Testis (tissue), 5 donors: ENCODE measurements at places on chromosomes 2 and 18. TPM values are rescaled to one million over a fixed set of nuclear protein-coding genes. Genes with fewer than 3 reads are reported as not detected.

EPB41L3 gene
- 274 TPM for total RNA-seq

FOXI3 gene
- total RNA-seq = 2.3 TPM

VWA3B gene
- total RNA-seq = 27.0 TPM

NEMP2 gene
- 8.1 TPM for total RNA-seq

ALK gene
- total RNA-seq = 3.8 TPM

SERPINB11 gene
- 2.0 TPM for total RNA-seq

SPDYA gene
- 28.7 TPM for total RNA-seq

TFCP2L1 gene
- 5.1 TPM for total RNA-seq

IL36G gene
- not detected for total RNA-seq

RTKN gene
- 12.8 TPM for total RNA-seq

FIGN gene
- 3.6 TPM for total RNA-seq

CAVIN2 gene
- total RNA-seq = 4.1 TPM

SCYGR5 gene
- total RNA-seq = not detected

GRCh38 chr2:167653131-167653530, 594.3 kb downstream of the STK39 start:
- H3K4me1 ChIP-seq = no peaks in the 10 kb centered on the region
- H3K4me3 ChIP-seq = no peak overlapping the region
- H3K27ac ChIP-seq = no peak overlapping the region
- no peak for DNase-seq
- no peaks in the 10 kb centered on the region for H3K36me3 ChIP-seq
- no peaks in the 10 kb centered on the region for H3K27me3 ChIP-seq

DNA sequence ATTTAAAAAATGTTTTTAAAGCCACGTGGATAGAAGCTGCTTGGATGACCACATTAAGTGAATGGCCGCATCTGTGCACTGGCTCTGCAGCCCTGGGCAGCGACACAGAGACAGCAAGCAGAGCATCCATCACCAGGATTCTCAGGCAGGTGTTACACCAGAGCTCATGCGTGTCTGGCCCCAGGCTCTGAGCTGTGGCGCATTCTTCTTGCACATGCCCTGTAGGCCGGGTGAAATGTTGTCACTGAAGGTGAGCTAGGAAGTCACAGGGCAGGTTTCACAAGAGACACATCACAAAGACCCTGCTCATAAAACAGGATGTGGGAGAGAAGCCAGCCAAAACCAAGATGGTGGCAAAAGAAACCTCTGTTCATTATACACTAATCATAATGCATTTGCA, 8.4 kb upstream of the PXDN start:
- no peaks in the 10 kb centered on the region for H3K27me3 ChIP-seq
- no peaks in the 10 kb centered on the region for H3K36me3 ChIP-seq
- H3K27ac ChIP-seq = no peak overlapping the region
- DNase-seq = peak; percentile 8
- no peak overlapping the region for H3K4me3 ChIP-seq

GRCh38 chr2:173891315-173892037, 73.7 kb downstream of the SP3 start:
- no peaks in the 10 kb centered on the region for H3K36me3 ChIP-seq
- H3K27me3 ChIP-seq = no peaks in the 10 kb centered on the region
- no peak overlapping the region for H3K4me3 ChIP-seq
- no peaks in the 10 kb centered on the region for H3K4me1 ChIP-seq

- no peaks in the 10 kb centered on the region for H3K27me3 ChIP-seq
- no peak for DNase-seq
- H3K27ac ChIP-seq = no peak overlapping the region
- no peaks in the 10 kb centered on the region for H3K36me3 ChIP-seq
Observed at GRCh38 chr18:5759194-5759593, 136.1 kb downstream of the TMEM200C start.

DNA sequence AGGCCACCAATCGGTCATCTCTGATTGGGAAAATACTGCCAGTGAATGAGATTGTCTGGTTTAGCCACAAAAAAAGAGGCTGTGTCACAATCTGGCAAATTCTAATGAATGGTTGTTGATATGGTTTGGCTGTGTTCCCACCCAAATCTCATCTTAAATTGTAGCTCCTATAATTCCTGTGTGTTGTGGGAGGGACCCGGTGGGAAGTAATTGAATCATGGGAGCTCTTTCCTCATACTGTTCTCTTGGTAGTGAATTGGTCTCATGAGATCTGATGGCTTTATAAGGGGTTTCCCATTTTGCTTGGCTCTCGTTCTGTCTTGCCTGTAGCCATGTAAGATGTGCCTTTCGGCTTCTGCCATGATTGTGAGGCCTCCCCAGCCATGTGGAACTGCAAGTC, 838.3 kb downstream of the SLC4A3 start:
- H3K27me3 ChIP-seq = no peaks in the 10 kb centered on the region
- H3K4me1 ChIP-seq = peaks cover 8% of the 10 kb centered on the region
- no peaks in the 10 kb centered on the region for H3K36me3 ChIP-seq
- no peak overlapping the region for H3K4me3 ChIP-seq
- DNase-seq = no peak
- H3K27ac ChIP-seq = no peak overlapping the region

- no peaks in the 10 kb centered on the region for H3K4me1 ChIP-seq
- H3K36me3 ChIP-seq = no peaks in the 10 kb centered on the region
- no peak overlapping the region for H3K4me3 ChIP-seq
- no peak for DNase-seq
- no peak overlapping the region for H3K27ac ChIP-seq
Observed at GRCh38 chr2:53896864-53897263, 37.1 kb upstream of the GPR75 start.

DNA sequence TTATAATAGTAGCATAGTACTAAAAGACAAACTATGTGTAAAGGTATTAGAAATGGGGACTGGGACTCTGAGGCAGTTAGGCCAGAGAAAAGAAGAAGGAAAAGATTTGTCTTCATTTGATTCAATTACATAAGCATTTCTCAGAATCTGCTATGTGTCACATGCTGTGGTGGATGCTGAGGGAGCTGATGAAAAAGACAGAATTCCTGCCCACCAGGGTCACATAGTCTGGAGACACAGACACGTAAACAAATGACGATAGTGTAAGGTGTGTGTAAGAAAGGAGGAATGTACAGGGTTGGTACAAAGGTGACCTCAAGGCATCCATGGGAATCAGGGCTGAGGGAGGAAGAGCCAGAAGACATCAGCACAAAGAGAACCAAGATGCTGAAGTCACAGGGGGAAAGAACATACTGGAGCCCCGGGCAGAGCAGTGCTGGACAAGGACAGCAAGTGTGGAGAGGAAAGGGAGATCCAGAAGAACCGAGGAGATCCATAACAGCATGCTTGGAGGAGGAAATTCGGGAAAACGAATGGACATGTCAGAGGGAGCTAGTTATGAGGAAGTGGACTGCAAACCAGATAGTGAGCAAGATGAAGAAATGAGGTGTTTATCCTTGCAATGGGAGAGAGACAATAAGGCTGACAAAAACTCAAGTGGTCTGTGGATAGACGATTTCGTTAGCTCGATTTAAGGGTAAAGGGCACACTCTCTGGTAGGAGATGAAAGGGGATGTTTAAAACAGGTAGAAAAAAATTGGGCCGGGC, 1.2 kb upstream of the MAPRE3 start:
- H3K27ac ChIP-seq = no peak overlapping the region
- no peaks in the 10 kb centered on the region for H3K27me3 ChIP-seq
- H3K36me3 ChIP-seq = no peaks in the 10 kb centered on the region
- no peaks in the 10 kb centered on the region for H3K4me1 ChIP-seq

- H3K4me3 ChIP-seq = peak overlapping the region; percentile 56
- peaks cover 8% of the 10 kb centered on the region for H3K4me1 ChIP-seq
- peak overlapping the region; percentile 26 for H3K27ac ChIP-seq
- H3K27me3 ChIP-seq = no peaks in the 10 kb centered on the region
Observed at GRCh38 chr2:9738535-9739496, 104.5 kb upstream of the TAF1B start.
